ENCODE measurements at places on chromosomes 6 and 20.

- ATAC-seq = no peak
Observed at GRCh38 chr20:44309763-44310663, 989 bp downstream of the FITM2 start.

- ATAC-seq = no peak
Observed at GRCh38 chr20:38209054-38209675, 44.1 kb upstream of the TGM2 start.

- peak; percentile 96 for ATAC-seq
Observed at GRCh38 chr6:87653074-87653962, 48.7 kb downstream of the AKIRIN2 start.

DNA sequence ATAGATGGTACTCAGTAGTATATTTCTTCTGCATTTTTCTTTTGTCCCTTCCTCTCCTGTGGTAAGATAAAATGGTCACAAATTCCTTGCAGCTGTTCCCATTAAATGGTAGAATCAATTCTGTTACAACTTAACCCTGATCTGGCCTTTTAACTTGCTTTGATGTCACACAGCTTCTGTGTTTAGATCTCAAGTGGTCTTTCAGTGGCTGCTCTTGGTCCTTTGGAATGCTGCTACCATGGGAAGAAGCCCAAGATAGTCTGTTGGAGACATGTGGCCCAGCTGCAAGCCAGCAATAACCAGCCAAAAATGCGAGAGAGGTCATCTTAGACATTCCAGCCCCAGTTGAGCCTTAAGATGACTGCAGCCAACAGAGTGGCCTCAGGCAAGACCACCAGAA is 429.7 kb downstream of the KIF16B start:
- ATAC-seq = no peak

DNA sequence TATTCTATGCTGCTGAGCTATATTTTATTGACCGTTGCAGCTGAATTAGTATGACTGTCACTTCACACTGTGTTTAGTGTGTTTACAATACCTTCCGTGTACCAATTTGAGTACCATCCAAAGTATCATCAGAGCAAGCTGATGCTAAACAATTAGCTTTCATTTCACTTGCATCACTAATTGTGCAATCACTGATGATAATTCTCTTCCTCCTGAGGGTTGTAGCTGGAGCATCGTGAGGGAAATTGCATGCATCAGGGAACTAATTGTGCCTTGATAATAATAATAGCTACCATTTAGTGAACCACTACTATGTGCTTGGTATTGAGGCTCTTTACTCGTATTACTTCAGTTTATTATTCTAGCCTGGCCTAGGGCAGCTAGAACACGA is 384.8 kb upstream of the SOX4 start:
- ATAC-seq = no peak

GRCh38 chr6:37103169-37104039 is 66.5 kb upstream of the PIM1 start:
- no peak for ATAC-seq

DNA sequence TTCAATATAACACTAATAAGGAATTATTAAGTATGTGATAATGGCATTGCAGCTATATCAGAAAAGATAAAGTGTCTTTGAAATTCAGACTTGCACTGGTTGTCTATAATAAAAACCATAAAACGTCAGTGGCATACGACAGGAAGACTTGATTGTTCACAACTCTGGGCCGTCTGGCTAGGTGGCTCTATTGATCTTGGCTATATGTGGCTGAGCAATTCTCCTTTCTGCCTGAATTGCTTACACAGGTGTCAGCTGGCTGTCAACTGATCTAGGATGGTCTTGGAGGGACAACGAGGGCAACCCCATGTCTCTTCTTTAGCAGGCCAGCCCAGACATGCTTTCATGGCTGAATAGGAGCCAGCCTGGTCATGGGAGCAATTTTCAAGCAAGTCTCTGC is 359.1 kb downstream of the QKI start:
- ATAC-seq = no peak

DNA sequence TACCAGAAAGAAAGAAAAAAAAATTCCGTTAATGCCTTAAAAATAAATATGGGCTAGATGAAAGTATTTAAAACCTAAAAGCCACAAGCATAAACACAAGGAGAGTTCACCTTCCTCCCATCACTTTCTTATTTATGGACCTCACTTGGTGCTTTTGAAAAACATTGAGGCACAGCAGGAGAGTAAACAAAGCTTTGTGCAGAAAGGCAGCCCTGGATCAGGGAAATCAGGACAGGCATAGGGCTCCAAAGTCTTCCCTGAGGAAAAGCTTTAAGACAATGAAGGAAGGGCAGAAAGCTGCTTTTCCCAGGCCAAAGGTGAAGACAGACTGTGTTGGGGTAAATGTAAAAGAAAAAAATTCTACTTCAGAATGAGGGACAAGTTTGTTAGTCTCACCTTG is 207.9 kb downstream of the CLVS2 start:
- no peak for ATAC-seq

DNA sequence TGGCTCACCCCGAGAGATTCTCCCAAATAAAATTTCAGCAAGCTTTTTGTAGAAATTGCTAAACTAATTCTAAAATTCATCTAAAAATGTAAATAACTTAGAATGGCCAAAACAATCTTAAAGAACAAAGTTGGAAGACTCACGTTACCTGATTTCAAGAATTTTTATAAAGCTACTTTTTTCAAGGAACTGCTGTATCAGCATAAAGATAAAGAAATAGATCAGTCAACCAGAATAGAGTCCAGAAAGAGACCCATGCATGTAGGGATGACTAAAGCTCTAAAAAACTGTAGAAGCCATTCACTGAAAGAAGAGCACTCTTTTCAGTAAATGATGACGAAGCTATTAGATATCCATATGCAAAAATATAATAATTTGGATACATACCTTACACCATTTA is 652.1 kb downstream of the TBC1D32 start:
- no peak for ATAC-seq

- ATAC-seq = no peak
Observed at GRCh38 chr6:31041372-31041974, 31.2 kb downstream of the MUC22 start.

DNA sequence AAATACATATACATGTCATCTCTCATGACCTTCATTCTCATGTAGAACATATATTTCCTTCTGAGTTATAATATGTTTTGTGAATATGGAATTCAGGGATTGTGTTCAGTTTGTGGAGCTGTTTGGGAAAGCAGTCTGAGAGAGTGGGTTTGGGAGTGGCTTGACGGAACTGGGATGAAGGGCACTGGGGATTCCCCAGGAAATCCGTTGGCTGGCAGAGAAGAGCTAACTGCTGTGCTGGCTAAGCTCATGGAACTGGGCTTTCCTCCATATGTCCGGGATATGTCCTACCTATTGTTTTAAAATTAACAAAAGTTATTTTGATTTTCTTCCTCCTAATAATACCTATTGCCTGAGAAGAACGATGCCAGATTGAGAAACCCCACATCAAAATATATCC is 359.5 kb upstream of the FLRT3 start:
- ATAC-seq = no peak

DNA sequence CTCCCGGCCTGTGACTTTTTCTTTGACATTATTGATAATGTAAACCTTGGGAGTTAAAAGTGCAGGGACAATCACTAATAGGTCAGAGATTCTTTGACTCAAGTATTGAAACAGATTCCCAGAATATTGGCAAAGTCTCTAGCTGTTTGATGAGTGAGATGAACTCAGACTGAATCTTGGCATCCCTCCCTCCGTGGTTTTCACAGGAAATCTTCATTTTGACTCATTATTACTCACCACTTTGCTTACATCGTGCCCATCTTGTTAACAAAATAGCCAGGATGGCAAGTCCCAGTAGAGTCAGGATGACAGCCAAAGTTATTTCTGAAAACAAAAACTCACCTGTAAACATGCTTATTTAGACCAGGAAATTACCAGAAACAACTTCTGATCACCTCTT is 2.0 kb downstream of the TSBP1 start:
- ATAC-seq = peak; percentile 91

DNA sequence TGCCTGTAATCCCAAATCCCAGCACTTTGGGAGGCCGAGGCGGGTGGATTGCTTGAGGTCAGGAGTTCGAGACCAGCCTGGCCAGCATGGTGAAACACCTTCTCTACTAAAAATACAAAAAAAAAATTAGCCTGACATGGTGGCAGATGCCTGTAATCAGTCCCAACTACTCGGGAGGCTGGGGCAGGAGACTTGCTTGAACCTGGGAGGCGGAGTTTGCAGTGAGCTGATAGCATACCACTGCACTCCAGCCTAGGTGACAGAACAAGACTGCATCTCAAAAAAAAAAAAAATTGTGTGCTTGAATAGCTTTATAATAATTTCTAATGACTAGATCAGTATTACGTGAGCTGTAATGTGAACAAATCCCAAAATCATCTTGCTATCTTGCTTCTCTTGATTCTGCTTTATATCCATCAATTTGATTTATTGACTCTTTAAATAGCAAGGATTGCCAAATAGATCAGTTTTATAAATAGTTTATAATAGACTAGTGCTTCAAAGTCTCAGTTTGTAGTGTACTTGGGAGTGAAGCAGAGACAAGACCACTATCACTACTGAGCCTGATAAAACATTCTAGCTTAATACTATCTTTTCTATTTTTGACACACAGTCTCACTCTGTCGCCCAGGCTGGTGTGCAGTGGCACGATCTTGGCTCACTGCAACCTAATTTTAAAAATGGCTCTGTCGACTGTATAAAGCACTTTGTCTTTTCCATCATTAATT is 7.1 kb downstream of the AMD1 start:
- no peak for ATAC-seq

DNA sequence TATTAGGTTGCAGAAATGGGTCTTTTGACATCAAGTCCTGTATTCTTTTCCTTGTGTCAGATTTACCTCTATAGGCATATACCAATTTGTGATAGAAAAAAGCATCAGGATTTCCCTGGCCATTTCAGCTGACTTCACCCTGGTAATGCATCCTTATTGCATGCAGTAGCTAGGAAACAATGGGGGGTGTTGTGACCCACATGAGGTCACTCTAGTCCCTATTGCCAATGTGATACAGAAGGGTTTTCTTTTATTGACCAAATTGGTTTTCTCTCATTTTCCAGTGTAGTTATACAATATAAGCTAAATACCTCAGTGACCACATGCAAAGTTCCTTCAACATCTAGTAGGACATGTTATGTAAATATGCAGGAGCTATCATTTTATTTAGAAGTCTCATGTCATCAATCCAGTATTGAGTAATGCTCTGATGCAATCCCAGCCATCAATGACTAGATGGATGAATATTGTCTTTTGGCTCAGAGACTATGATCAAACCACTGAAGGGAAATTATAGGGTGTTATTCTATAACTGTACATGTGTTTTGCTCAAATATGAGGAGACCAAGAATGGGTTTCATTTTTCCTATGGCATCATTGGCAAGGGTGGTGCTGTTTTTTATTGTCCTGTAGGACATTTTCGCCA is 177.7 kb downstream of the KLHL32 start:
- ATAC-seq = no peak

DNA sequence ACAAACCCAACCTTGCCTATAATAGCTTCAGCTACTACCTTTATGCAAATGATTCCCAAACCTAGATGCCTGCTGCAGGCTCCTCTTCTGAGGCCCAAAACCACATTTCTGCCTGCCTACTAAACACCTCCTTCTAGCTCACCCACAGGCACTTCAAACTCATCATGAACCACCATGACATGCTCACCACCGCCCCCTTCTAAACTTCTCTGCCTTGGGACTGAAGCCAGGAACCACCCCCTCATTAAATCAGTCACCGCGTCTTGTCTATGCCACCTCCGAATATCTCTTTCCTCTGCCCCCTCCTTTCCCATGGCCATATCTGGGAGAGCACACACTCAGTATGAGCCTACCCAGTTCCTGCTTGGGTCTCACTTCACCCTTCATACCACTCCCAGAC is 101.2 kb downstream of the SNAP25 start:
- peak; percentile 50 for ATAC-seq

GRCh38 chr6:127298475-127298874 is 31.8 kb downstream of the RNF146 start:
- peak; percentile 34 for ATAC-seq

GRCh38 chr6:145544514-145544913 is 190.8 kb downstream of the EPM2A start:
- no peak for ATAC-seq

DNA sequence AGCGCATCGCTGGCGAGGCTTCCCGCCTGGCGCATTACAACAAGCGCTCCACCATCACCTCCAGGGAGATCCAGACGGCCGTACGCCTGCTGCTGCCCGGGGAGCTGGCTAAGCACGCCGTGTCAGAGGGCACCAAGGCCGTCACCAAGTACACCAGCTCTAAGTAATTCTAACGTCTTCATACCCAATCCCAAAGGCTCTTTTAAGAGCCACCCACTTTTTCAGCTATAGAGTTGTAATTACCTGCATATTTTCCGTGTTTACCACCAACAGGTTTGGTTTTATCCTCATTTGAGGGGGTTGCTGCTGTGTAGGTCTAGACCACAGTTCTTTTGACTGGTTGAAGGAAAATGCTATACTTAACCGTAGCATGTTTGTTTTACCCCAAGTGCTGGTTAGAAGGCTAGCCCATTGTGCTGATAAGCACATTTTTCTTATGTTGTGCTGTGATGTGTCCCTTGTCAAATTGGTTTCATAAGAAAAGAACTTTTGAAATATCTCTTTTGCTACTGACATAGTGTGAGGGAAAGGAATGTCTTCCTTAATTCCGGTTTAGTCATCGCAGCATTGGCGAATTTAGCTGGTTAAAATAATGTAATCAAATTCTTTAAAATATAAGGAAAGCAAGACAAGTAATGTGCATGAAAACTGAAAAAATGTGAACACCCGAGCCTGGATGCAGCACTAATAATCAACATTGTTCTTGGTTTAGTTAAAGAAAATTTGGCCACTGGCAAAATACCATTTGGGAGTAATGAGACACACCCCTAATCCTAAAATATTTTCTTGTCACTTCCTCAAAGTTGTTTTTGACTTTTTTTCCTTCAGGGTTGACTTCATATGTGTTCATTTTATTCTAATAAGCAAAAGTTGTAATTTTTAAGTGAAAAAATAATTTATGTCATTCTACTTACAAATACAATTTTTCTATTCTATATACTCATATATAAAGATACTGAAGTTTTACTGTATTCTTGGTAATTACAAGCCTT is 112.8 kb downstream of the HFE start:
- peak; percentile 15 for ATAC-seq

- ATAC-seq = no peak
Observed at GRCh38 chr20:63517376-63518309, 2.9 kb upstream of the PPDPF start.

DNA sequence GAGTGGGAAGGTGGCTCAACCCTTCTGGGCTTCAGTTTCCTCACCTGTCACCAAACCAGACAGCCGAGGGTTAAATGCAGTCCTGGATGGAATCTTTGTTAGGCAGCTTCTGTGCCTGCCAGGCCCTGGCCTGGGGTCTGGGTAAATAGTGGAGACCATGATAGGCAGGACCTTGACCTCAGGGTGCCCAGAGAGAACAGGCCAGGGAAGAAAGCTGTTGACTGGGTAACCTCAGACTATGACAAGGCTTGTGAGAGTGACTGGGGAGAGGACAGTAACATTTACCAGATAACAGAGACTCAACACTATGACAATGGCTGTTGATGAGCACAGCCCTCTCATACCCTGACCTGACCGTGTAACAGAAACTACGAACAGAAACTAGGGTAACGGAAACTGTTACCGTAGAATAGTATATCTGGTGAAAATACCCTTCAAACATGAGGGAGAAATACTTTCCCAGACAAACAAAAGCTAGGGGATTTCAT is 218.3 kb downstream of the PREX1 start:
- peak; percentile 100 for ATAC-seq

Measured in activated T-helper 17 cell treated with anti-CD3 and anti-CD28 coated beads, Interleukin-2, amount 50 U/mL, for 72 hours (primary cell).